ENCODE measurements at places on chromosomes 3 and 15.
A peak's percentile ranks its signal among the peaks of the same experiment; 100 is the strongest.

- DNase-seq, result no peak
Observed at GRCh38 chr15:53031469-53031868, 241.3 kb upstream of the ONECUT1 start.

GRCh38 chr15:99962006-99962561 lies 228.8 kb upstream of the LYSMD4 start:
- no peak for DNase-seq

GRCh38 chr3:32817558-32818228 lies at the start of gene TRIM71:
Gene TRIM71, plus strand, starts transcription at chr3:32817997. Its CDS starts 84 bp downstream, at chr3:32818081.
- DNase-seq, result peak; percentile 22

DNA sequence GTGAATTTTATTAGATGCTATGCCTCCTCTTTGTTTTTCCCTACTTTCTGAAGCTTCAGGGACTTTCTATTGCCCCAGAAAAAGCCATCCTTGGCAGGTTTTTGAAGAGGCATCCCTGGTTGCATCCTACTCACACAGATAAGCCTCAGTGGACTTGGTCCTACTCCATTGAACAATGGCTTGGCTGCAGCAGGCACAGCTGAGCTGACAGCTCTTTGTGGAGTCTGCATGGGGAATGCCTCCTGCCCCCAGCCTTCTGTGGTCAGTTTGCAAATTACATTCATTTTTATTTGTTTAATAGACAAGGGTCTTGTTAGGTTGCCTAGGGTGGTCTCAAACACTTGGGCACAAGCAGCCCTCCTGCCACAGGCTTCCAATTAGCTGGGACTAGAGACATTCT lies 69.7 kb downstream of the NPAP1 start:
- no peak for DNase-seq

DNA sequence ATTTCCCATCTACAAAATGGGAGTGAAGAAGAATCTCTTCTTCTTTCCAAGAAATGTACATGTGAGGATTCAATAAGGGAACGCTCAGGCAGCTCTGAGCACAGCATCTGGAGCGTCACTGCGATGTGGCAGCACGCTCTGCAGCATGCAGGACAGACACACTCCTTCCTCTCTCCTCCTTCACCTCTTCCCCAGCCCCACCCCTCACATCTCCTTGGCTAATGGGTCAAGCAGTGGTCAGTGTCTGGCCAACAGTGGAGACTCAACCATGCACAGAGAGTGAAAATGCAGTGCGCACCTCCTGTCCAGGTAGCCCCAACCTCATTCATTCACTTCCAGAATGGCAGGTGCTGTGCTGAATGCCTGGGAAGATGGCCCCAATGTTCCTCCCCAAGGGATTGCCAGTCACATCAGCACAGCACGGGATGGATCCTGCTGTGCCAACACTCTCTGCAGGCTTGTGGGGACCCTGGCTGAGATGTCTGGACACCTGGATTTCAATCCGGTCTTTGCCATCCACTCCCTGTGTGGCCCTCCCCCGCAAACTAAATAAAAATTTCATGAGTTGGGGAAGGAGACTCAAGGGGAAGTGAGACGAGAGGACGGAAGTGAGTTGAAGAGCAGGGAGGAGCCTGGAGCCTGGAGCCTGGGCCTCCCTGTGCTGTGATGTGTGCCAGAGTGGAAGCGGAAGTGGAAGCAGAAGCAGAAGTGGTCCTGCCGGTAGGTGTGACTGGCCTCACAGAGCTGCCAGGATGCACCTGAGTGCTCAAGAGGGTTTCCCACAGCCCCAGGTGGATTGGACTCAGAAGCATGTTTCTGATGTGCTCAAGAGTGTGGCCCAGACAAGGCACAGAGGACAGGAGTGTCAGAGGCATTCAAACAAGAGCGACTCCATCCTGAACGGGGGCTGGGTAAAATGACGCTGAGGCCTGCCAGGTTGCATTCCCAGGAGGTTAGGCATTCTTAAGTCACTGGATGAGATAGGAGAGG lies 163.9 kb downstream of the SMAD6 start:
- DNase-seq, result no peak

DNA sequence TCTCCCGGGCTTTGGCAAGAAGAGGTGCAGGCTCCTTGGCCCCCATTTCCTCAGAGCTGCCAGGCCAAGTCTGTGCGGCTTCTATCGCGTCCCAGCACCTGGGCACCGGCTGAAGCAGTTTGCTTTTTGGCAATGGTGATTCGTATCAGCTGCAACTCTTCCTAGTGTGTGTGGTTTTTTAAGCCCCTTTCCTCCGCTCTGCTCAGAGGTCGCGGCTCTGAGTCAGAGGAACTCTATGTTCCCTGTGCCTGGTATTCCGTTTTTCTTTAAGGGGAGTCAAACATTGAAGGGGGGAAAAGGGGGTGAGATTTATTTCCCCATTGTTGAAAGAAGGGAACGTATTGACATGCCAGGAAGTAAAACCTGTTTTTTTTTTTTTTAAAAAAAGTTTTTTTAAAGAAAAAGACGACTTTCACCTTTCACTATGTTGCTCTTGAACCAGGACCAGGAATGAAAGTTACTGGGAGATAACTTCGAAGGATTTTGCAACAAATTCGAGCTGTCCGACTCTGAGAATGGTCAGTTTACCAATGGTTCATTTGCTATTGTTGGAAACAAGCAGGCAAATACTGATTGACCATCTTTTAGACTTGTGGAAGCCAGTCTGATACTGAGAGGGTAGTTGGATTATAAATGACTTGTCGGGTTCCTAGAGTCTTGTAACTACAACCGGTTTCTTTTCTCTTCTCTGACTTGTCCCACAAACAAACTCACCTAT lies 1.1 kb downstream of the ARMC8 start:
- DNase-seq, result peak; percentile 67

DNA sequence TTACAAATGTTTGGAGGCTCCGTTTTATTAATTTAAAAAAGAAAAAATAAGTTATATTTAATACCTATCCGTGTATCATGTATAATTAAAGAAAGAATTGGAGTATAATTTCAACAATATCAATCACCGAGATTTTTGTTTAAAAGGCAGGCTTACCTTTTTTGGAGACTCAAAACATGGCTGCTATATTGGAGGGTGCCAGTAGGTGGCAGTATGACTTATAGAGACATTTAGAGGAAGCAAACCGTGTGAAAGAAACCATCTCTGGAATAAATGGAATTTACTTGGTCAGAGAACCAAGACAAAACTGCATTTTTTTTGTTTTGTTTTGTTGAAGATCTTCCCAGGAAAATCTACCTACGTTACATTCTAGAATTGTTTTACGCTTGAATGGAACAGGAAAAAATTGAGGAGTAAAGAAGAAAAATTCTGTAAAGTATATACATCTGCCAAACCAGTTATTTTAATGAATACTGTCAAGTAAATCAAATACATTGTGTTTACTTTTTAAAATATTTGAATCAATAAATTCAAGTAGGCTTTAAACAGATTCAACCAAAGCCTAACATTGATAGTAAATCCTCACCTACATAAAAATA lies 802.6 kb upstream of the ALCAM start:
- peak; percentile 48 for DNase-seq

GRCh38 chr15:77709135-77709886 lies 76.6 kb upstream of the LINGO1 start:
- no peak for DNase-seq

DNA sequence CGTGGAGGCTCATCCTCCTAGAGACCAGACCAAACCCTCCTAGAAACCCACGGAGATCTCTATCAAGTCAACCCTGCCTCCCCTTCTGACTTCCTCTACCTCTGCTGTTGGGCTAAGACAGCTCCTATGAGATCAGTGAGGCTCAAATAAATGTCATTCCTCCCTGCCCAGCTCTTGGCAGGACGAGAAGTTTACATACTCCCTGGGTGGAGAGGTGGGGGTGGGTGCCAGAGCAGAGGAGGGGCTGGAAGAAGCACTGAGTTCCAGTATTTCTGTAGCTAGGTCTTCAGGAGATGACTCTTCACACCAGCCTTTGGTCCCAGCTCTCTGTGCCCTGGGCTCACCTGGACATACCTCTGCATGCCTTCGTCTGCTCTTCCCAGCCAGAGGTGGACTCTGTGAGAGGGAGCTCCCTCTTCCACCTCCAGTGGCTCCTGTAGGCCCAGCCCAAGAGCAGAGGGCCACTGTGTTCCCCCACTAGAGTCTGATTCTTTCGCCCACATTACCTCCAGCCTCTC lies 42.4 kb upstream of the TLE3 start:
- DNase-seq, result no peak

GRCh38 chr3:84881288-84881687 lies 77.5 kb upstream of the CADM2 start:
- DNase-seq, result no peak

DNA sequence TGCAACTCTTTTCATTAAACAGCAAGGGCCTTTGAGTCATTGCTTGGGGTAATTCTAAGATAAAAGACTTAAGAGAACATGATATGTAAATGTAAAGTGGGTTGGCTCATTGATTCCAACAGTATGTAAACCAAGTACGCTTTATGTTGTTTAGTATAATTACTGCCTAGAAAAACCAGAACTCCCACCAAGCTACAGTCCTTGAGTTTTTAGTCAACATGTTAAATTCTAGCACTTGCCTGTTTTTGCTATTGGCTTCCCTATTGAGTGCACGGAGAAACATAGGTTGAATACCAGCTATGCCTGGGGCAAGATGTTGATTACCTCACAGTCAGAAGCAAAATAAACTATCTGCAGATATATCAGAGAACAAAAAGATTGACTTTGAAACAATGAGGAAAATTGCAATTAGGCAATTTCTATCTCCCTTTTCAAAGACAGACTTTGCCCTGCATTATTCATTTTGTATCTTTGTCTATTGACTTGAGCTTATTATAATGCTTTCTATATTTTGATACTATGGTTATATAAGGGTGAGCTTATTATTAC lies 179.3 kb downstream of the ZPLD1 start:
- no peak for DNase-seq

DNA sequence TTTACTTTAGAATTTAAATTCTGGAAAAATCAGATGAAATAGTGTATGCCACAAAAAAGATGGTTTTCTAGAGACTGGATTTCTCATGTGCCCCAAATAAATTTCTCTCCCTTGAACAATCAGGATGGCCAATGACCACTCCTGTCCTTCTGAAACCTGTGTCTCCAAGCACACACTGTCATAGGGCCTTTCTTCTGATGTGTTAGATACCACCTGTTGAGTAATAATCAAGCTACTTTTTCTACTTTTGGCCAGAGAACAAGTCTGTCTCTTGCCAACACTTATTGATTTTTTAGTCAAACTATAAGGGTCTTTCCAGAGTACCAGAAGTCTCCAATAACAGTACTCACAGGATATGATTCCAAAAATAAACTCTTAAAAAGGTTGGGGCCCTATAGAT lies 16.1 kb upstream of the TFG start:
- DNase-seq, result no peak

DNA sequence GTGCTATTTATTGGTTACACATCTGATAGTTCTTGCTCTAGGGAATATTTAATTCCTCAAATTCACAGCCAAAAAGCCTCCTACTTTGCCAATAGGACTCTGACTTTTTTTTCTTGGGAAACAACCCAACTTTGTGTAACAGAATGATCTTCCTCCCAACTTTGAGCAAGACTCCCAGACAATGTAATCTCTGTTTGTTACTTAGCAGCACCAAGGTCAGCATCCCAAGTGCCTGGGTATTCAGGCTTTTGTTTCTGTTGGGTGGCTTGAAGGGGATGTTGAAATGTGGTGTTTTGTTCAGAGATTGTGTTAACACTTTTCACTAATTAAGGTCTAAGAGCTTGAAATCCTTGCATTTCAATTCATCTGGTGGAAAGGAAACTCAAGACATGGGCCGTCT lies 115.8 kb downstream of the ADAMTS9 start:
- DNase-seq, result no peak

DNA sequence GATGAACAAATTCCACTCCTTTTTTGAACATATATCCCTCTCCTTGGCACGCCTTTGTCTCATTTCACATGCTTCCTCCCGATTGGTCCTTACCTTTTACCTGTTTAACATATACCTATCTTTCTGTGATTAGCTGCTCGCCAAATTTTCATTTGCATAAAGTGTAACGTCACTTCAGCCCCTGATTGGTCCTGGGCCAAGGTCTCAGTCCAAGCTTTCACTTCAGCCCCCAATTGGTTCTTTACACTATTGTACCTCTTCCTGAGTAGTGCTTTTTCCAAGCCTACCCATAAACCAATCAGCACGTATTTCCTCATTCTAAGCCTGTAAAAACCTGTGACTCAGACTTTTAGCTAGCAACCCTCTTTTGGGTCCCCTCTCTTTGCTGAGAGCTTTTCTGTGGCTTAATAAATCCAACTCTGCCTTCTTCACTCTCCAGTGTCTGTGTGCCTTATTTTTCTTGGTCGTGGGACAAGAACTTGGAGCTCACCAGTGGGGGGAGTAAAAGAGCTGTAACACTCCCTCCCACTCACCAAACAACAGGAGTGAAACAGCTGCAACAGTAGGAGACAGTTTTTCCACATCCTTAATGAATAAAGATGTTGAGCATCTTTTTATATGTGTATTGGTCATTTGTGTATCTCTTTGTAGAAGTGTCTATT lies 584 bp upstream of the XCR1 start:
- DNase-seq, result no peak

GRCh38 chr3:138890555-138891187 lies 55.9 kb upstream of the PIK3CB start:
- DNase-seq, result no peak

DNA sequence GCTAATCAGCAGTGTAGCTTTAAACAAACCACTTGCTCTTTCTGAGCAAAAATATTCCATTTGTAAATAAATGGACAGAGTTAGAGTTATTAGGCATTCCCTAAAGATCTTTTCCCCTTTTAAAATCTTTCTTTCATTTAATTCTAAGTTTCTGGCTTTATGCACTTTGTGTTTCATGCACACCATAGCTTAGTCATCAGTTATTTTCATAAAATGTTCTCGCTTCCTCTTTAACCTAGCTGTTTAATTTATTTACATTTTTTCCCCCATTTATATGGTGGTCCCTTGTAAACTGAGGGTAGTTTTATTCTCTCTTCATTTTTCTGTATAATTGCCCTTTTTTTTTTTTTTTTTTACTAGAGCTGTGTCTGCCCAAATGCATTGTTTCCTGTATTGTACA lies 315.0 kb upstream of the LRRFIP2 start:
- no peak for DNase-seq

- DNase-seq, result no peak
Observed at GRCh38 chr3:71784914-71785531, at the start of gene PROK2. Gene PROK2, minus strand, starts transcription at chr3:71785148. Its CDS starts 96 bp downstream, at chr3:71785052.

GRCh38 chr15:33279613-33280205 lies 31.1 kb upstream of the RYR3 start:
- peak; percentile 60 for DNase-seq

Measured in astrocyte of the spinal cord (primary cell).